Natural killer cell (primary cell): ENCODE measurements at places on chromosomes 3 and 15. TPM values are rescaled to one million over a fixed set of nuclear protein-coding genes. Genes with fewer than 3 reads are reported as not detected.

DNA sequence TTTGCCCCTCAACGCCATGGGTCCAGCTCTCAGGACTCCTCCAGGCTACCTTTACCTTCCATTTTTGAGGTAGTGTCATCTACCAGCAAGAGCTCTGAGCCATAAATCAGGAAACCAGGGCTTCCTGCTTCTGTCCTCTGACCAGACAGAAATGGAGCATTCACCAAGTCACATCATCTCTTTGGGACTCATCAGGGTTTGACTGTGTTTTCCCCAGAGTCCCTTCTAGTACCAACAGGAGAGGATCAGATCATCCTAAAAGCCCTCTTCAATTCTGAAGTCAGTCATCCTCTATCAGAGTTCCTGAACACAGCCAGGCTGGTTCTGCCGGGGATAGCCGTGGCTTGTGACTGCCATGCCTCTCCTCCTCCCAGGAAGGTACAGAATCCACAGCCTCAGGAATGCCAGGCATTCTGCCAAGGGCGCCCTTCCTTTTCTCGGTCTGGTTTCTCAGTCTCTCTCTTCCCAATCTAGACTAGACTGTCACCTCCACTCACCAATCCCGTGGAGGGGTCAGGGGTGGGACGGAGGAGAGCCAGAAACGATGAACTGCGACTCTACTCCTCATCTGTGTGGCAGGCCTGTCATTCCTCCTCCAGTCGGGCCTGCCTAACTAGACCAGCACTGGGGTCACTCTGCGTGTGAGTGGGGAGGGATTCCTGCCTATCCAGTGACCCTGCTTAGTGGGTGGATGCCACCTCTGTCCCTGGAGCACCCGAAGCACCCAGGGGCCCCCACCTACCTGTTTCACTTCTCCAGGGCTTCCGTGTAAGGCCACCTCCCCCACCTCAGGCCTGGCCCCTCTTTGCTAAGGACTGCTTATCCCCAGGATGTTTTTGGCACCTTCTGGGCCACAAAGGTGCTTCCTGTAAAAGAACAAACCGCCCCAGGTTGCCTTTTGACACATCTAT lies 30.9 kb downstream of the CCNL1 start:
- no peaks in the 10 kb centered on the region for H3K36me3 ChIP-seq
- H3K27me3 ChIP-seq: no peaks in the 10 kb centered on the region
- peak overlapping the region; percentile 78 for H3K27ac ChIP-seq

Gene ARRDC4
- total RNA-seq: 7.0 TPM

Gene MUSTN1
- 6.8 TPM for total RNA-seq

GRCh38 chr3:129461022-129461421 lies 21.0 kb downstream of the IFT122 start:
- no peak overlapping the region for H3K27ac ChIP-seq
- no peaks in the 10 kb centered on the region for H3K36me3 ChIP-seq
- no peak overlapping the region for H3K4me3 ChIP-seq
- no peak for DNase-seq
- H3K4me1 ChIP-seq: no peaks in the 10 kb centered on the region

DNA sequence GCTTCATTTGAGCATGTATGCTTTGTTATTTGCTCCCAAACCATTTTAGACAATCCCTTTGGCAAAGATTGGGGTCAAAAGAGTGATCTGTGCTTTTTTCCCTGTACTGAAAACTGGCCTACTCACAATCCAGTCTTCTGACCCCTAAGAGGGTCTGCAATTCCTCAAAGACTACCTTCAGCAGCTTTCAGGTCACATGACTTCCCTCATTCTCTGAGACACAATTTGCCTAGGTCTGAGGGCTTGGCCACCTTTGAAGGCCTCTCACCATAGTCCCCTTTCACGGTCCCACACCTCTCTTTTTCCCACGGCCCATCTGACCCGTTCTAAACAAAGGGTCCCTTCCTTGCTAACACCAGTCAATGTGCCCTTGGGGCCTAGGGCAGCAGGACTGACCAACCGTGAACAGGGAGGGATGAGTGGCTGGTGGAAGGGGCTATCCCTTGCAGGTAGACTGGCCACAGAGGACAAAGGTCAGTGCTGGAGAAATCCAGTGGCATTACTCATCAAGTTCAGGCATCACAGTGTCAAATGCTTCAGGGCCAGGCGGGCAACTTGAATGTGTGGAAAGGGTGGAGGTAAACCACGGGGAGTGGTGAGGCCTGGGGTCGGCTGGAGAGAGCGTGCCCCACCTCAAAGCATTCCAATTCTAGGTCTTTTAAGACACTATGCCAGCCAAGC lies 10.8 kb downstream of the RASL12 start:
- H3K27me3 ChIP-seq: no peaks in the 10 kb centered on the region
- no peak overlapping the region for H3K4me3 ChIP-seq
- no peaks in the 10 kb centered on the region for H3K4me1 ChIP-seq
- H3K27ac ChIP-seq: no peak overlapping the region
- no peaks in the 10 kb centered on the region for H3K36me3 ChIP-seq

- H3K27me3 ChIP-seq: no peaks in the 10 kb centered on the region
- no peaks in the 10 kb centered on the region for H3K4me1 ChIP-seq
- no peaks in the 10 kb centered on the region for H3K36me3 ChIP-seq
- no peak overlapping the region for H3K27ac ChIP-seq
Measured at GRCh38 chr3:158506456-158506855, 64.5 kb upstream of the MLF1 start.

- H3K4me1 ChIP-seq: no peaks in the 10 kb centered on the region
- no peak overlapping the region for H3K27ac ChIP-seq
- no peaks in the 10 kb centered on the region for H3K36me3 ChIP-seq
- no peak overlapping the region for H3K4me3 ChIP-seq
Measured at GRCh38 chr15:45785897-45786296, 151.1 kb downstream of the SQOR start.

Gene YEATS2
- total RNA-seq: 25.2 TPM

Gene RLBP1
- not detected for total RNA-seq

GRCh38 chr15:82540984-82541431 lies 751 bp upstream of the RPS17 start:
- DNase-seq: no peak
- H3K36me3 ChIP-seq: peaks cover 29% of the 10 kb centered on the region
- H3K27ac ChIP-seq: peak overlapping the region; percentile 87

DNA sequence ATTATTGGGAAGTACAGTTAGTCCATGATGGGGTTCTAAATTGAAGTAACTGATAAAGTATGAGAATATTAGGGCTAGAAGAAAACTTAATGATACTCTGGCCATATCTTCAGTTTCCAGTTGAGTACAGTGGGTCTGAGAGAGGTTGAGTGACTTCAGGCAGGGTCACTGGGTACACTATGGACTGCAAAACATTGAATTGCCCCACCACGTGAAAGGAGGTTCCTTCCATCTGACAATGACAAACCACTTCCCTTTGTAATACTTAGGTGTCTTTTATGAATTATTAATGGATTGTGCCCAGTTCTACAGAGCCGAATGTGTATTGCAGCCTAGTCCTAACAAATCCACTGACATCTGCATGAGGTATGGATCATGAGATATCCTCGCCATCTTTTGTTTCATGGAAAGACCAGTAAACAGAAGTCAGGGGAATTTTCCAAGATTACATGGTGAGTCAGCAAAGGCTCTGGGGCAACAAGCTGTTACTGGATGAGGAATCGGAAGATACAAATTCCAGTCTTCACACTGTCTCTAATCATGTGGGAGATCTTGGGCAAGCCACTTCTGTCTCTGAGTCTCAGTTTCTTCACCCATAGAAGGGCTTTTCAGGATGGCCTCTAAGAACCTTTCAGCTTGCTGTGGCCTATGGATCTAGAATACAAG lies 66.5 kb upstream of the BCL6 start:
- no peaks in the 10 kb centered on the region for H3K36me3 ChIP-seq
- no peak overlapping the region for H3K4me3 ChIP-seq
- no peaks in the 10 kb centered on the region for H3K4me1 ChIP-seq
- no peak overlapping the region for H3K27ac ChIP-seq

Gene NDN
- total RNA-seq: 0.23 TPM

- no peaks in the 10 kb centered on the region for H3K27me3 ChIP-seq
- no peaks in the 10 kb centered on the region for H3K4me1 ChIP-seq
- H3K36me3 ChIP-seq: no peaks in the 10 kb centered on the region
- H3K27ac ChIP-seq: no peak overlapping the region
- no peak for DNase-seq
- H3K4me3 ChIP-seq: no peak overlapping the region
Measured at GRCh38 chr3:77690284-77690845, 650.5 kb downstream of the ROBO2 start.

GRCh38 chr3:126015075-126015474 lies 46.1 kb downstream of the ROPN1B start:
- no peak for DNase-seq
- no peaks in the 10 kb centered on the region for H3K4me1 ChIP-seq
- no peaks in the 10 kb centered on the region for H3K27me3 ChIP-seq
- H3K36me3 ChIP-seq: peaks cover 5% of the 10 kb centered on the region
- H3K27ac ChIP-seq: no peak overlapping the region

DNA sequence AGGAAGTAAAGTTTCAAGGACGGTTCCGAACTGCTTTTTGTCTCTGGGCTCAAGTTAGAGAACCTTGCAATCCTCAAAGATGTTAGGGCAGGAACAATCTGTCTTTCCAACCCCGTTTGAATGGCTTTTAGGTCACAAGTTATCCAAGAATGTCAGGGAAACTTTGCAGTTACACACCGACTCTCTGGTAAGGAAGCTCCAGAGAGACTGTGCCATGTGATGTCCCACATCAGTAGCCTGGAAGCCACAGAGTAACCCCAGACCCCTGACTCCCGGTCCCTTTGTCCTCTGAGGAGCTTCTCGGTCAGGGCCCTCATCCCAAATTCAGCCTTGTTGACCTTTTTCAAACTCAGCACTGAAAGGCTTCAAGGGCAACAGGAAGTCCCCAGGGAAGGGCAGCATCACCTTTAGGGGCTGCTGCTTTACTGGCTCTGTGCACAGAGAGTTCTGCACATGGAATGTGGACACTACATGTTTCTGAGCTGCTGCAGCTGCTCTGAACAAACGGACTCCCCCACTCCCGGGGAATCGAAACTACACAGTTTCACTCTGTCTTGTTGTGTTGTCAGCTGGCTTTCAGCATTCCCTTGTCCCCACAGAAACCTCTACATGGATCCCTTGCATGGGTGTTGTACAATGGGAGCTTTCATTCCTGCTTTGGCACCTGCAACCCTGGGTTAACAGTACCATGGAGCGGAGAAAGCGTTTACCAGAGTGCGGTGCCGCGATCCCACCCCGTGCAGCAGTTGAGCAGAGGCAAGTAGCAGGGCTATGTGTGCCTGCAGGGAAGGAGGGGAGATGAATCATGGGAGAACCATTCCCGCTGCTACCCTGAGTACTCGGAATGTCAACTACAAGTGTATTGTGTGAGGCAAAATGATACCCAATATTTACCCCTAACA lies 408.2 kb upstream of the THBS1 start:
- no peak overlapping the region for H3K27ac ChIP-seq
- no peaks in the 10 kb centered on the region for H3K27me3 ChIP-seq
- H3K4me1 ChIP-seq: no peaks in the 10 kb centered on the region
- H3K36me3 ChIP-seq: no peaks in the 10 kb centered on the region

Gene CHRNB4
- not detected for total RNA-seq
